ENCODE measurements at places on chromosomes 12 and 14.

- DNase-seq, result no peak
These were observed 145.6 kb upstream of the TMTC1 start for GRCh38 chr12:29929295-29929694.

- no peak for DNase-seq
These were observed 3.1 kb downstream of the FAM222A start for GRCh38 chr12:109716512-109717389.

DNA sequence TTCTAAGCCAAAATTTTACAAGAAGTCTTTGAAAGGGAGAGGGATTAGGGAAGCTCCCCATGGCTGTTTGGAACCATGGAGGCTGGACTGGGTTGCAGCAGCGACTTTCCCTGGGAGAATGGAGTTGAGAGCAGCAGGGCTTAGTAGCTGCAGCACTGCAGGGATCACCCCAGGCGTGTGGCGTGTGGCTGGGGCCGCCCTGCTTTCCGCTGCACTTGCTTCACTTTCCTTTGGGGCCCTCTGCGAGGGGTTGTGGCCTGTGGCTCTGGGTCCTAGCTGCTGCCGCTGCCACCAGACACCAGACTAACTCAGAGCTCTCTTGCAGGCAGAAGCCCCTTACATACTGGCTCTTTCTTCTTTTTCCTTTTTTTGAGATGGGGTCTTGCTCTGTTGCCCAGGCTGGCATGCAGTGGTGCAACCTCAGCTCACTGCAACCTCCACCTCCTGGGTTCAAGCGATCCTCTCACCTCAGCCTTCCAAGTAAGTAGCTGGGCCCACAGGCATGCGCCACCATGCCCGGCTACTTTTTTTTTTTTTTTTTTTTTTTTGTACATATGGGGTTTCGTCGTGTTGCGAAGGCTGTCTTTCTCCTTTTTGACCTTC, 25.4 kb downstream of the CCDC62 start:
- DNase-seq, result no peak

GRCh38 chr14:70652871-70653270, 11.2 kb downstream of the TTC9 start:
- DNase-seq, result no peak

- DNase-seq, result no peak
These were observed 12.3 kb downstream of the PRPF40B start for GRCh38 chr12:49635656-49636055.

DNA sequence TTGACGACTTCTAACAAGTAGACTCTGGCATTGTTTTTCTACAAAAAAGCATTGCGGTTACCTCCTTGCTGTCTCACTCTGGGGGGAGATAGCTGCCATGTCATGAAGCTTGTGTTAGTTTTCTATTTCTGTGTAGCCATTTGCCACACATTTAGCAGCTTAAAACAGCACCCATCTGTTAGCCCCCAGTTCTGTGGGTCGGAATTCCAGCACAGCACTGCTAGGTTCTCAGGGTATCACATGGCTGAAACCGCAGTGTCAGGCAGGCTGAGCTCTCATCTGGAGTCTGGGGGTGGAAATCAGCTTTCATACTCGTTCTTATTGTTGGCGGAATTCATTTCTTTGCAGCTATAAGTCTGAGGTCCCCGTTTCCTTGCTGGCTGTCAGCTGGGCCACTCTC, 19.9 kb upstream of the STXBP6 start:
- no peak for DNase-seq

GRCh38 chr12:23426328-23426727, 523.1 kb downstream of the SOX5 start:
- DNase-seq, result no peak

- no peak for DNase-seq
These were observed 23.8 kb upstream of the TBC1D30 start for GRCh38 chr12:64800640-64801039.

DNA sequence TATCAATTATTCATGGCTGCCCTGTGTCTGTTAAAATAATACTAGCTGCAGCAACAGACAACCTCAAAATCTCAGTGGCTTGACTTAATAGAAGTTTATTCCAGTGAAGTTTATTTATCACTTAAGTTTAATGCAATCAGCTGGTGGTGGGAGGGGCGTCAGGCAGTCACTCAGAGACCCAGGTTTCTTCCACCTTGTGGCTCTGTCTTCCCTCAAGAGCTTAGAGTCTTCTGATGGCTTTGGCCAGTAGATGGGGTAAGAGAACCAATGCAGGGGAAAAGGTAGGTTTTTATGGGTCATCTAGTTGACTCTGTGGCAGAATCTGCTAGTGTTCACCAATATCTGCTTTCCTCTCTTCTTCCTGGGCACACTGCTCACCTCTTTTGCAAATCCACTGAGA, 668.9 kb downstream of the AACS start:
- DNase-seq, result no peak

DNA sequence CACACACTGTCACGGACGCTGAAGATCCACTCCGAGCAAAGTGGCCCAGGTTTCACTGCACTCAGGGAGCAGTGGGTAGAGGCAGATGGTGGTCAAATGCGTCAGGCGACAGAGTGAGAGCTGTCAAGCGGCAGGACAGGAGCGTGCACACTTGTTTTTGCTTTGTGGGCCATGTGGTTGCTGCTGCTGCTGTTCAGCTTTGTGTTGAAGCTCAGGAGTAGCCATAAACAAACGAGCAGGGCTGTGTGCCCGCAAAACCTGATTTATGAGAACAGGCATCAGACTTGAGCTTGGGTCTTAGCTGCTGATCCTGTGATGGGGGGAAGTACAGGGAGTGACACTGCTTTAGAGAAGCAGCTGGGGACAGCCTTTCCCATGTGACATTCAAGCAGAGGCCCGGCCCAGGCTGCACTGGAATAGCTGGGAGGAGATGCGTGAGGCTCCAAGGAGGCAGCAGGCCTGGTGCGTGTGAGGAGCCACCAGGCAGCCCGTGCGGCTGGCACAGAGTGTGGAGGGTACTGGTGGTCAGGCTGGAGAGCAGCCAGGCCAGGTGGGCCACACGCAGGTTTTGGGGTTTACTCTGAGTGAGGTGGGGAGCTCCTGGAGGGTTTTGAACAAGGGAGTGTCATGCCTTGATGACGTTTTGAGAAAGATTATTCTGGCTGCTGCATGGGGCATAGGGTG, 31.1 kb upstream of the ASPG start:
- DNase-seq, result no peak

DNA sequence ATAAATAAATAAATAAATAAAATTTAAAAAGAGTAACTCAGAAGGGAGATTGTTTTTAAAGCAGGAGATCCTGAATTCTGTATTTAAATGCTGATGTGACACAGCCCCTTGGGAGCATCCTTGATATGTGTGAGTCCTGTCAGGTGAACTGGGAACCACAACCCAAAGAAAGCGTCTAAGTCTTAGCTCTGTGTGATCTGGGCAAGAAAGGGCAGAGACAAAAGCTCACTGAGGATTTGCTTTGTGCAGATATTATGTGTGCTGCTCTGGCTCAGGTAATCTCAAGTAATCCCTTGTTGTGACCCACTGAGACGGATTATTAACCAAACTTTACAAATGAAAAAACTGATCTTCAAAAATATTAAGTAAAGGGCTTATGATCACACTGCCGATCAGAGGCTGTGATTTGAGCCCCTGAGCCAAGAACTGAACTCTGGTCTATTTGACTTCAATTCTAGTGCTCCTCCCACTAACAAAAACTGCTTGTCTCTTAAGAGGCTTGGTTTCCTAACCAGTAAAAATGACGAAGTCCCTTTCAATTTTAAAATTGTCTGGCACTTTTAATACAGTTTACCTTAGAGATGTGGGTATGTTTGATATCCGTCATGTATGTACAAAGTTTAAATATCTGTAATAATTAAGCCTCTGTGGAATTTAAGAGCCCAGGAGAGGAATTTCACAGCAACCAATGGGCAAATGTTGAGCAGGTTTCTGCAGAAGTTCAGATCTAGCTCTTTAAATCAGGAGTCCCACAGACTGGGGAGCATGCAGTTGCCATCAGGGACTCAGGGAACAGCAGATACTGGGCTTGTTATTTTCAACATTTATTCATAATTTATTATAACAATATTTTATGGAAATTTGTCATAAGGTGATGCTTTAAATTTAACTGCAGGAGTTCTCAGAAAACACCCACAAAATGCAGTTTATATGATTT, 46.1 kb downstream of the CPM start:
- no peak for DNase-seq

- DNase-seq, result peak; percentile 7
These were observed 96.3 kb downstream of the PTPN11 start for GRCh38 chr12:112514926-112515642.

GRCh38 chr14:72590577-72590976, 303.3 kb downstream of the DPF3 start:
- DNase-seq, result no peak
